ENCODE measurements at places on chromosomes 1 and 21. TPM values are rescaled to one million over a fixed set of nuclear protein-coding genes. Genes with fewer than 3 reads are reported as not detected.

DNA sequence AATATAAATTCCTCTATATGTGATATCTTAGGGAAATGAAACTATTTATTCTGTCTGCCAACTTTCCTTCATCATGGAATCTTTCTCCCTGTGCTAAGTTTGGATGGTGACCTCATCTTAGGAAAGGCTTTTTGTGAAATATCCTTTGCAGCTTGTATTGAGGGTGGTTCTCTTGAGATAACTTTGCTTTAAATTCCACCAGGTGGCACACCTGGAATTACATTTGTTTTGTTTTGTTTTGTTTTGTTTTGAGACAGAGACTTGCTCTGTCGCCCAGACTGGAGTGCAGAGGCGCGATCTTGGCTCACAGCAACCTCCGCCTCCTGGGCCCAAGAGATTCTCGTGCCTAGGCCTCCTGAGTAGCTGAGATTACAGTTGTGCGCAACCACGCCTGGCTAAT is 7.6 kb upstream of the CD1A start:
- H3K36me3 ChIP-seq: no peaks in the 10 kb centered on the region
- no peak overlapping the region for H3K27ac ChIP-seq
- no peak overlapping the region for H3K4me3 ChIP-seq
- H3K4me1 ChIP-seq: no peaks in the 10 kb centered on the region

GRCh38 chr21:44740742-44741141 is 29.4 kb upstream of the TSPEAR start:
- H3K4me3 ChIP-seq: no peak overlapping the region
- no peak for DNase-seq
- peaks cover 39% of the 10 kb centered on the region for H3K27me3 ChIP-seq
- no peaks in the 10 kb centered on the region for H3K4me1 ChIP-seq

The TNFSF4 gene
- 0.09 TPM for total RNA-seq

The EDARADD gene
- total RNA-seq: 4.8 TPM

The RYR2 gene
- 4.6 TPM for total RNA-seq
